Spinal cord (tissue), 10 donors: ENCODE measurements at places on chromosomes 11 and 22.

GRCh38 chr11:45298718-45299117, 12.6 kb upstream of the SYT13 start:
- H3K36me3 ChIP-seq: no peaks in the 10 kb centered on the region
- H3K27me3 ChIP-seq: no peaks in the 10 kb centered on the region
- DNase-seq: no peak
- H3K4me1 ChIP-seq: no peaks in the 10 kb centered on the region
- no peak overlapping the region for H3K4me3 ChIP-seq

DNA sequence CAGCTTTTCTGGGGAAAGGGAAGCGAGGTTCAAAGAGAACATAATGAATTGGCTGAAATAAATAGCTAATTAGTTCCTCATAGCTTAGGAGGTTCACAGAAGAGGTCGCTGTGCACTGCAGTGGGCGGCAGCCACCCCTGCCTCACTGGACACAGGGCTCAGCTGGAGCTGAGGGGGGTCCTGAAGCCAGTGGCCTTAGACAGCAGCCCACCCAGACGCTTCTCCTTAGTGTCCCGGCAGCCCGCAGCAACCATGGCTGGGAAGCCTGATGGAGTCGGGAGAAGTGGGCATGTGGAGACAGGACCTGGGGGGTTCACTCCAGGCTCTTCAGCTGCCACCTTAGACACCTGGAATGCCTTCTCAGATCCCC, 75.4 kb downstream of the TRIM29 start:
- peaks cover 39% of the 10 kb centered on the region for H3K4me1 ChIP-seq
- DNase-seq: no peak
- no peak overlapping the region for H3K27ac ChIP-seq
- no peaks in the 10 kb centered on the region for H3K36me3 ChIP-seq

GRCh38 chr11:9535189-9535781, 38.2 kb upstream of the WEE1 start:
- no peaks in the 10 kb centered on the region for H3K36me3 ChIP-seq
- no peaks in the 10 kb centered on the region for H3K4me1 ChIP-seq
- H3K4me3 ChIP-seq: no peak overlapping the region
- DNase-seq: peak; percentile 35

GRCh38 chr11:118609380-118610224, 2.2 kb downstream of the PHLDB1 start:
- H3K4me1 ChIP-seq: peaks cover 84% of the 10 kb centered on the region
- peak overlapping the region; percentile 96 for H3K27ac ChIP-seq
- DNase-seq: no peak
- peaks cover 16% of the 10 kb centered on the region for H3K36me3 ChIP-seq
